ENCODE measurements at places on chromosomes 16 and 17.
A peak's percentile ranks its signal among the peaks of the same experiment; 100 is the strongest.

DNA sequence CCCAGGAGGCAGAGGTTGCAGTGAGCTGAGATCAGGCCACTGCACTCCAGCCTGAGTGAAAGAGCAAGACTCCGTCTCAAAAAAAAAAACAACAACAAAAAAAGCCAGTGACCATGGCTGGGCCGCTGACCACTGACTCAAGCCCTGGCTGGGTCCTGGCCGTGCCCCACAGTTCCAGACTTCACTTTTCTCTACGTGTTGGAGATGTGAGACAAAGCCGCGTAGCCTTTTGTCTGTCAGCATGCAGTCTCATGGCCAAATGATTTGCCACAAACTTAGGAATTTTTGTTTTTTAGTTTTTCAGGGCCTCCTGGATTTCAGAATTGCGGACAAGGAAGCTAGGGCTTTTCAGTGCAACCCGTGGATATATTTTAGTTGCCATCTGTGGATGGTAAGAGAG lies 89.3 kb upstream of the CIBAR2 start:
- no peak for DNase-seq

GRCh38 chr16:84038469-84038868 lies 4.1 kb downstream of the SLC38A8 start:
- no peak for DNase-seq

DNA sequence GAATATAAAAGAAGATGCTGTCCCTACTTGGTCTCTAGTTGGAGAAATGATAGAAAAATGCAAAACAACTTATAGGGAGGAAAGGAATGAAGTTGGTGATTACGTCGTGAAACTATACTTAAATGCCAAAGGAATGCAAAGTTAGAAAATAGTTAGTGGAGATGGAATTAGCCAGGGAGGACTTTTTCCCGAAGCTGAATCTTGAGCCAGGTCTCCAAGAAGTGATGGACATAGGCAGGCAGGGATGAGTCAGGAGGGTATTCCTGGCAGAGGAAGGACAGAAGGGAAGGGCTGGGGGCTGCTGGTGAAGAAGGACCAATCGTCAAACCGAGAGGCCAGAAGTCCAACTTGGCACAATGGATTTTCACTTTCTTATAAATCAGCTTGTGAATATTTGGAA lies 1.8 kb downstream of the SNTB2 start:
- DNase-seq, result no peak

DNA sequence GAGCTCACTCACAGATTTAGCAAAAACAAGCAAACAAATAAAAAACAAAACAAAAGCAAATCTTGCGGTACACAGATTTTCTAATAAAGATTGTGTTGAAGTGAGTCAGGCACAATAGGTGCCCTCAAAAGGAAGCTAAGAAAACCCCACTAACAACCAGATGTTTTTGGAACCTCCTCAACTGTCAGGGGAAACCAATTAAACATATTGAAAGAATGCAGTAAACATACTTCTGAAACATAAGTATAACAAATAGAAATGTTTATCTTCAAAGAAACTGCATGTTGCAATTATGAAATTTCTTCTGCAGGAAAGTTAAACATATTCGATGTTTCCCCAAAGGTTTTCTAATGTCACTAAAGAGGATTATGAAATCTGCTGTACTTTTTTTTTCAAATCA lies 110.5 kb upstream of the CORO6 start:
- DNase-seq, result no peak

DNA sequence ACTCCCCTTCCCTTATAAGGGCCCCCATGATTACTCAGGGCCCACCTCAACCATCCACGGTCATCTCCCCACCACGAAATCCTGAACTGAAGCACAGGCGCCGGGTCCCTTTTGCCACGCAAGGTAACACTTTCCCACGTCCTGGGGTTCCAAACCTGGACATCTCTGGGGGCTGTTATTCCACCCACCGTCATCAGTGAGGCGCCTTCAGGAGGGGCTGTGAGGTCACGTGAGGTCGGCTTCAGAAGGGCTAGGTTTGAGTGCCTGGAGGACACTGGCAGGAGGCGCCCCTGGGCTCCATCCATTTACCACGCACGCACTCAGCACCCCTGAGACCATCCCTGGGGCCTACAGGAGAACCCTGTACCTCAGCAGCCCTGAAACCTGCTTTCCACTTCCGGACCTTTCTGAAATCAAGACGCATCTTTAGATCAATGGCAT lies 4.1 kb downstream of the CD2BP2 start:
- DNase-seq, result no peak

DNA sequence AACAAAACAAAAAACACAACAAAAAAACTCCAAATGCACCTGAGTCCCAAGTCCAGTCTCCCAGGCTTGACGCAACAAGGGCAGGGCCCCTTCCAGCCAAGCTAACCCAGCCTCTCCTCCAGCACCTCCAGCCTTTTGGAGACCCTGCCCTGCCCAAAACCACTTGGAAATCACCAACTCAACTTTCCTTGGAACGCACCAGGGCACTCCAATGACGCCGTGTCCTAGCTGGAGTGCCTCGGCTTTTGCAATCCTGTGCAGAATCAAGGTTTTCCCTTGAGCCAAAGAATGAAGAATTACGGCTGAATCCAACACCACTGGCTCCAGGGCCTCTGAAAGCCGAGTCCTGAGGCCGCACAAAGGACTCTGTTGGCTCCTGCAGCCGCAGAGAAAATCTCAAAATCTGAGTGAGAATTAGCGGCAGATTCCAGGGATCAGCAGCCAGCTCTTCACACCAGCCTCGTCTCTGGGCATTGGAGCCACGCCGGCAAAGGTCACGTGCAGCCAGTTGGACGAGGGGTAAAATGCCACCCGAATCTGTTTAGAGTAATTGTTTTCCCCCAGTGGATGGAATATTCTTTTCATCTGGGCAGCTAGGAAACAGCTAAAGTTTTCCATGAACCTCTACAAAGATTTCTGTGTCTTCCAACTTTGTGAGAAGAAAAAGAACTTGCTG lies 9.7 kb upstream of the BAIAP2 start:
- no peak for DNase-seq

DNA sequence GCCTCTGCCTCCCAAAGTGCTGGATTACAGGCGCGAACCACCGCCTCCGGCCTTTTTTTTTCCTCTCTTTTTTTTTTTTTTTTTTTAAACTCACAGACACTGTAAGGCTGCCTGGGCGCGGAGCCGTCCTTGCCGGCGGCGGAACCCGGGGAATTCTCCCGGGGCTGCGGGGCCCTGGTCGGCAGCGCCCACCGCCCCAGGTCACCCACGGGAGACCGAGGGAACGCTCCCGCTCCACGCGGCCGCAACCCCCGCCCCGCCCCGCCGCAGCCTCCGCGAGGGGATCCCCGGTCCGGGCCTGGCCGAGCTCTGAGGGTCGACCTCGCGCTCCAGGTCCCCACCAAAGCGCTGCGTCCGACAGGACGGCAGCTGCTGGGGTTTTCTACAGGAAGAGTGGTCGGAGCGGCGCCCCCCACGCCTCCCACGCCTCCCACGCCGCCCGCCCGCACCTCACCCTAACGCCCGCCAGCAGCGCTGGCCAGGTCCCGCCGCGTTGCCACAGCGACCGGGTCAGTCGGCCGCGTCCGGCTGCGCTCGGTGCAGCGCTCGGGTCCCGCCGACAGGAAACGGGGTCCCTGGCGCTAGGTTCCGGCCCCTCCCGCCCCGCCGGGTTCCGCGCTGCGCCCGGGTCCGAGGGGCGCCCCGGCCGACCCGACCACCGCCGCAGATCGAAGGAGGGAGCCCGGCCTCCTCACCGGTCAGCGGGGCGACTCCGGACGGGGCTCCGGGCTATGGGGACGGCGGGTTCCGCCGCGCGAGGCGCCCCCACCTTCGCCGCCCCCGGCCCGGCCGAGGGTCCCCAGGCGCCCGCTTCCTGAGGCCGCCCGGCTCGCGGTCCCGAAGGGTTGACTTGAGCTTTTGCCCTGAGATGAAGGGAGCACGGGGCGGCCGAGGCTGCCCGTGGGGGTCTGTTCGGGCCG lies at the start of gene CCDC57:
CCDC57 (minus strand) TSS at position 512 of the 920 bp plus-strand sequence. CDS start 10,898 bp downstream, outside the sequence.
- peak; percentile 59 for DNase-seq

DNA sequence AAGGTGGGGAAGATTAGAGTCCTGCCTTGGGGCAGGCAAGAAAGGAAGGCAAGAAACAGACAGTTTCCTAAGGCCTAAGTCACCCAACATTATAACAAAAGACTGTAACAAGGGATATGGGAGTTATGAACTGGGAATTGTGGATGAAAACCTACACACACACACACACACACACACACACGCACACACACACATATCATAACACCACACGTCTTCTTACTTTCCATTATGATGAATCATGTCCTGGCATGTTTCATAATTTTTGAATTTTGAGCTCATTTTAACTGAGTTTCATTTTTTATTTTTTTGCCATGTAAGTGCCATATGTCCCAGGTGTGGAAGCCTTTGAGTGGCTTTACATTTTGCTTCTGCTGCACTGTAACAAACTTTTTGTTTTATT lies 29.9 kb downstream of the HS3ST2 start:
- DNase-seq, result no peak

DNA sequence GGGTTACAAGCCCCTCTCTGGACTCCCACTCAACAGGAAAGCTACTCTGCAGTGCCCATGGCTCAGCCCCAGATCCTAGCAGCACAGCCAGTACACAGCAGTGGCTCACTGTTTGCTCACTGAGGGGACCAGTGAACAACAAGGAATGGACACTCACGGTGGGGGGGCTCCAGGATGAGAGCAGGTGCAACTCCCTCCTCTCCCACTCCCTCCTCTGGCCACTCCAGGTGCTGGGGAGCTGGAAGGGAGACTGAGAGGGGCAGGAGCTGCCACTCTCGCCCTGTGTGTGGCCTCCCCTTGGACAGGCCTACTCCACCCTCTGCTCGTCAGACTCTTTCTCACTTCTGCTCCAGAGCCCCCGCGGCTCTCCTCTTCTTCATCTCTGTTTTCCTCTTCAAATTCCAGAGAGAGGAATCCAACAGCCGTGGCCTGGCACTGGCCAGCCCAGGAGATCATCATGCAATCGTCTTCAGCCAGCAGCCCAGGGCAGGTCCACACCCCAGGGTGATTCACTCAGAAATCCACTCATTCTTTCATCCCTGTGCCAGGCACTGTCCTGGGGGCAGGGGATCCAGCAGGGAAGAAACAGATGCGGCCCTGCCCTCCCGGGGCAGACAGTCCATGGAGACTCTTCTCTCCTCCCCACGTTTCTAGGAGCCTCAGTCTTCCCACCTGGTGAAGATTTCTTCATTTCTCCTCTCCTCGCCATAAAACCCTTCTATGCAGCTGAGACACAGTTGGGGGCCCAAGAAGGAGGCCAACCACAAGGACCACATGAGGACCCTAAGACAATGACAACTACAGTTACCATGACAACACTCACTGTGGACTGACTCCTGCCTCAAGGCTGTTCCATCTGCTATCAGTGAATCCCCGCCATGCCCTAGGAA lies 30.7 kb downstream of the CFAP20 start:
- DNase-seq, result no peak

DNA sequence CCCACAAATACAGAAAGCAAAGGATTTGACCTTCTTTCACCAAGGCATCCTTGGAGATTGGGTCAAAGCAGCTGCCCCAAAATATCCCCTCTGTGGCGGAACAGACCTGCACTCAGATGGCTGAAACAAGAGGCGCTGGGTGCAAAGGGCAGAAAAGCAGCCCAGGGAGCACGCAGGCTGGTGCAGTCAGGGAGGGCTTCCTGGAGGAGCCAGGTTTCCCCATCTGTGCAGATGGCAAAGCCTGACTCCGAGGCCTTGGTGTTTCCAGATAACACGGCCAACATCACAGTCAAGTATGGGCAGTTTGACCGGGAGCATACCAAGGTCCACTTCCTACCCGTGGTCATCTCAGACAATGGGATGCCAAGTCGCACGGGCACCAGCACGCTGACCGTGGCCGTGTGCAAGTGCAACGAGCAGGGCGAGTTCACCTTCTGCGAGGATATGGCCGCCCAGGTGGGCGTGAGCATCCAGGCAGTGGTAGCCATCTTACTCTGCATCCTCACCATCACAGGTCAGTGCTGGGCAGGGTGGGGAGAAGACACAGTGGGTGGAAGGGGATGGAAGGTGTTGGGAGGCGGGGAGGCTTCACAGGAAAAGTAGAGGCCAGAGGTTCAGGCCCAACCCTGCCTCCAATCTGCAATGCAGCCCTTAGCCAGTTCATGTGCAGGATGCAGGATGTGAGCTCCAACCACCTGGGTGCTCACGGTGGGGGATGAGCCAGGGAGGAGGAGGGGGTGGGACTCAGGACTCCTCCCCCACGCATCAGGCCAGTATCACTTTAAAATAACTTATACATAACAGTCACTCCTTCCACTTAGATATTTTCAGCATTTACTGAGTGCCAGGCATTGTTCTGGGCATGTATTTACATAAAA lies 26.4 kb upstream of the BEAN1 start:
- no peak for DNase-seq

DNA sequence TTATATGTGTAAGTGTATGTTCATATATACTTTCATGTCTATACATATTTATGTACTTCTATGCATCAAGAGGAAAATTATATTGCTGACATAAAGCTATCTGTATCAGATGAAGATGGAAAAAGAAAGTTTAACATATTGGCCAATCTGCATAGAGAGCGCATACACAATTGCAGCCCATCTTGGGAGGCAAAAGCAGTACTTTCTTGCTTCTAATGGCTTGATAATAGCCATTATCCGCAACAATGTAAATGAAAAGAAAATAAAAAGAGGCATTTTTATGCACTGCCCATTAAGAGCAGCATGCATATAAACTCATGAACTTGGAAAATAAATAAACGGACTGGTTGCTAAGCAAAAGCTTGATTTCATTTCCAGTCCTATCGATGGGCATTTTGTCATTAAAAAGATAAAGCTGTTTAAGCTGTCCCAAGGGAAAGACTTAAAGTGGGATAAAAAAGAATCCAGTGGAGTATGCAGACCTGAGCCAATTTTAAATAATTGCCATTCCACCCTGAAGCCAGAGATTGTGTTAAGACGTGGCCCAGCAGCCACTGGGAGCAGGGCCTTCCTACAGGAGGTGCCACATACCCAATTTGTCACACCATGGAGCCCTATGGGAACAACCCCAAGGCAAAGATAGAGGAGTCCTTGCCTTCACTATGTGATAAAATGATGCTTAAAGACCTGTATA lies 183.6 kb upstream of the CDH11 start:
- no peak for DNase-seq

- DNase-seq, result no peak
Measured at GRCh38 chr17:57553991-57554825, 190.9 kb downstream of the CCDC182 start.

DNA sequence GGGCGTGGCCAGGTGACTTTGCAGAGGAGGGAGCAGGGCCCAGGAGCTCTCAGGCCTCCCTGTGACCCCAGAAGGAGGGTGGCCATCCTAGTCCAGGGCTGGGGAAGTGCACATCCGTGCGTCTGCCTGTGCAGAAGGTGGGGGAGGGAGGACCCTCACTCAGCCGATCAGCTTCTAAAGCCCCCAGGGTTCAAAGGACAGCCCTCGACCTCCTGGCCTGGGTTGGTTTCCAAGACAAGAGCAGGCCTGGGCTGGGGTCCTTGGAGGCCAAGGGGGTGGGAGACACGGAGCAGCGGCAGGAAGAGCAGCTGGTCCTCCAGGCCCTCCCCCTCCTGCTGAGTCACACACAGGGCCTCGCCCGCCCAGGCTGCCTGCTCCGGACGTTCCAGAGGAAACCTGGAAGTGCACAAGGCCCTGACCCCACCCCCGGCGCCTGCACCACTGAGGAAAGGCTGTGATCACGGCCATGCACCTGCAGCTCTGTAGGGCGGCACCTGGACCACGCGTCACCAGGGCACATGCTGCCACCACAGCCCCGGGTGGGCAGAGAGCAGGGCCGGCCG lies 67.1 kb upstream of the ZNF469 start:
- no peak for DNase-seq

- no peak for DNase-seq
Measured at GRCh38 chr17:51706093-51706492, 445.7 kb downstream of the UTP18 start.
